Lower leg skin (tissue), 4 donors: ENCODE measurements at places on chromosomes 7 and 10.

DNA sequence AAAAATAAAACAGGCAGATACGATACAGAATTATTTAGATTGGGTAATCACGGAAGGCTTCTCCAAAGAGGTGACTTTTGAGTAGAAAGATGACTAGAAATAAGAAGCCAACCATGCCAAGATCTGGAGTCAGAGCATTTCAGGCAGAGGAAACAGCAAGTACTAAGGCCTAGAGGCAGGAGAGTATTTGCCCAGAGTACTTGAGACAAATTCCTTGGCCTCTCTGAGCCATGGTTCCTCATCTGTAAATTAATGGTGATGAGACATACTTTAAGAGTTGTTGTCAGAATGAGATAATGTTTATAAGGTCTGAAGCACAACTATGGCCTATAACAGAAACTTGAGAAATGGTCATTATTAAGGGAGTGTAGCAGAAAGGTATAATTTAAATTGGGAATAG is 15.8 kb upstream of the GPR37 start:
- no peak for DNase-seq

- DNase-seq: no peak
Measured at GRCh38 chr10:27746397-27747095, 927 bp upstream of the MKX start.

- DNase-seq: no peak
Measured at GRCh38 chr7:73707045-73707631, 12.3 kb downstream of the STX1A start.

- DNase-seq: no peak
Measured at GRCh38 chr7:116329686-116330503, 119.6 kb downstream of the TES start.

GRCh38 chr10:13003759-13004158 is 2.2 kb upstream of the CCDC3 start:
- no peak for DNase-seq
